Fibroblast of villous mesenchyme (primary cell): ENCODE measurements at places on chromosomes 5 and 9. TPM values are rescaled to one million over a fixed set of nuclear protein-coding genes. Genes with fewer than 3 reads are reported as not detected.

DNA sequence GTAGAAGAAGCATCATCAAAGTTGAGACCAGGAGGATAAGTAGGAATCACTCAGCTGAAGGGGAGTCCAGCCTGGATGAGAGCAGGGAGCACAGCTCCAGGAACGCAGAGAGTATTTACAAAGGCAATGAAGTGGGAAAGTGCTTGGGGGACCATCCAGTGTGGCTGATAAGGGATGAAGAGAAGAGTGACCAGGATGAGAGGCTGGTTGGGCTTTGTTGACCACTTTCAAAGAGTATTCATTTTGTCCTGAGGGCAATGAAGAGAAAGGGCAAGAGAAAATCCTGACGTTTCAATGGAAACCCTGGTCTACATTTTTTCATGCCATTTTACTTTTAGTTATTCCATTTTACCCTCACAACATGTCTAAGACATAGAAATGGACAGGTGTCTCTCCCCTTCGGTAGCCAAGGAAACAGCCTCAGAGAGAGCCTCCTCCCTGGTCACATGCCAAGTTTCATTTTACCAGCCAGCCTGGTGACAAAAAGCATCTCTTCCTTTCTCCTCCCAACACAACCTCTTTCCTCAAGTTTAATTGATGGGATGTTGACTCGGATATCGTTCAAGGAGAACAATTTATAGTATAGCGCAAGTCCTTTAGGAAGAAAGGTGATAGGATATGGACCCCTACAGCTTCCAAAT, 492.7 kb upstream of the CLINT1 start:
- DNase-seq = no peak

DNA sequence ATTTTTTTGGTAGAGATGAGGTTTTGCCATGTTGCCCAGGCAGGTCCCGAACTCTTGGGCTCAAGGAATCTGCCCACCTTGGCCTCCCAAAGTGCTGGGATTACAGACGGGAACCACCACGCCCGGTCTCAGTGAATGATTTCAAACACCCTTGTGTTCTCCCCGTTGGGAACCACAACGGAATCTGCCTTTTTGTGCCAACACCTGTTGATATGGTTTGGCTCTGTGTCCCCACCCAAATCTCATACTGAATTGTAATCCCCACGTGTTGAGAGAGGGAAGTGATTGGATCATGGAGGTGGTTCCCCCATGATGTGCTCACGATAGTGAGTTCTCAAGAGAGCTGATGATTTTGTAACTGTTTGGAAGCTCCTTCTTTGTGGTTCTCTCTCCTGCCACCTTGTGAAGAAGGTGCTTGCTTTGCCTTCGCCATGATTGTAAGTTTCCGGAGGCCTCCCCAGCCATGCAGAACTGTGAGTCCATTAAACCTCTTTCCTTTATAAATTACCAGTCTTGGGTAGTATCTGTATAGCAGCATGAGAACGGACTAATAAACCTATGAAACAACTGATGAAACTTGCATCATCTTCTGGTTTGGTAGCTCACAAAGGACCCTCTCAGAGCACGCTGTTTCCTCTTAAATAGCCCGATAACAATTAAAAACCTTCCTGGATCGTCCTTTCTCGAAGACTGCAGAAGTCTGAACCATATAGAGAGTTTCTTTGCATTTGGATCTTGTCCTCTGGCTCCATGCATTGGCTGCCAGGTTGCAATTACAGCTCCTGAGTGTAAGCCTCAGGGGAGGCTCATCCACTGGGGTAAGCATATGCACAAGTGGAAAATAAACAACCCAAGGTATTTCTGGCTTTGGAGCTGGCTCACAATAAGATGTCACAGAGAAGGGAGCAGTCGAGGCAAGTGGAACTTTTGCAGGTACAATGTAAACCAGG, 91.5 kb downstream of the SPRY4 start:
- no peak for DNase-seq

- DNase-seq = no peak
Observed at GRCh38 chr9:33611358-33611757, 87.3 kb downstream of the ANKRD18B start.

DNA sequence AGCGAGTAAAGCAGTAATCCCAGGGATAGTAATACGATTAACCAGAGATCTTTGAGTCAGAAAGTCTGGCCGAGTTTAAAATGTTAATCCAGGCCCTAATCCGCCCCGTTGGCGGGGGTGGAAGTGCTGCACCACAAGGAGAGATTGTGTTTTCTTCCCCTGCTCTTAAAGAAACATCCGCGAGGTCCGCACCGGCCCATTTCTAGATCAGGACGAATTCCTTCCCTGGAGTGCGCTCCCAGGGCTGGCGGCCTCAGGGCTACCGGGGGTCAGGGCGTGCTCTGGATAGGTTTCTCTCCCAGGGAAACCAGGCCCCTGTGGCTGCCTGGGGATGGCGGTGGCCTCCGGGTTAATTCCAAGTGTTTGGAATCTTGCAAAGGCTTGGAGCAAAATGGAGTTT, 9.3 kb upstream of the NEUROG1 start:
- no peak for DNase-seq

DNA sequence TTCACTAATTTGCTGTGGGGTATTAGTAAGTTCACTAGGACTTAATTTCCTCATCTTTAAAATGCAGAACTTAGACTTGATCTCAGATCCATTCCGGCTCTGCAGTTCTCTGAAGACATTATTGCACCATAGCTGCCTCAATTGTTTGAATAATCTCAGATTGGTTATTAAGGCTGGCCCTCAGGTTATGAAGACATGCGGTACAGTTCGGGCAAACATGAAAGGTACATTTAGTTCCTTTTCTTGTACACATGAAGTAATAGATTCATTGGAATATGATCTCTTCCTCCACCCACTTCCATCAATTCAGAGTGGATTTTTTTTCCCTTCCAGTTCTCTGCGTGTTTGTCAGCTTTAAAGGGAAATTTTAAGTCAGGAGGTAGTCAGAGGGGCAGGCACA, 28.0 kb downstream of the ATP6V0E1 start:
- DNase-seq = no peak

DNA sequence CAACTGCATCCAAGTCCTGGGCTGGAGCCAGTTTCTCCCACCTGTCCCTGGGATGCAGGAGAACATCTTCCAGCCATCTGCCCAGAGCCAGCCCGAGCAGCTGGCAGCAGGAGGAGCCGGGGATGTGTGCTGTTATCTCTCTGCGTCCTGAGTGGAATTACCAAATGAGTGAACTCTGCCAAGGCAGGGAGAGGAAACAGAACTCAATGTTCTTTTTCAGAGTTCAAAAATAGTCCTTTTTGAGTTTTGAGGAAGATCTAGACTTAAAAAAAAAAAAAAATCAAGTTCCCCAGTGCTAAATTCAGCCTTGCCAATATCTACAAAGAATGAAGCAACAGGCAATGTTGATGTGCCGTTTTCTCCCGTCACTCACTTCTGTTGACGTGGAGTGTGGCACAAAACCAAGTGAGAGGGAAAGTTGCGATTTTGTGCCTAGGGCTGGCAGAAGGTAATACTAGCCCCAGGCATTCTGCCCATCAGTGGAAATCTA, 56.2 kb downstream of the TMOD1 start:
- peak; percentile 16 for DNase-seq

The UTP15 gene
- 30.3 and 30.7 TPM in 2 replicates for total RNA-seq

The SH2D3C gene
- total RNA-seq = 0.32 and 0.43 TPM in 2 replicates
